LHCN-M2 (cell line): ENCODE measurements at places on chromosomes 11 and 22. TPM values are rescaled to one million over a fixed set of nuclear protein-coding genes. Genes with fewer than 3 reads are reported as not detected.

The ST13 gene
- total RNA-seq = 187 and 203 TPM in 2 replicates

The VSIG10L2 gene
- total RNA-seq = not detected in 2 replicates

DNA sequence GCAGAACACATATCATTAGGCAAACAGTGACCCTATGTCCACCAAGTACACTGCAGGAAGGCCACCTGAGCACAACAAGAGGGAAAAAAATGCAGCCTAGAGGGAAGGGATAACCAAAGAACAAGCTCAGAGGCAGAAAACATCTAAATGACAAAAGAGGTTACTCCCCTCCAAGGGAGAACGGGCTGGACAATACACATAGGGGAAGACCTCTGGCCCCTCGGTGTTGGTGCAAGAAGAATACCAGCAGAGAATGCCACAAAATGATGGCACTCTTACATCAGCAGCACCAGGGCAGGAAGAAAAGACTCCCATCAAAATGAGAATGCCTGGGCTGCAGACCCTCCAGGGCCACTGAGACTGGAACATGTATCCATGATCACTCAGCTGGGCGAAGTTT is 66.6 kb upstream of the OPCML start:
- DNase-seq = no peak

DNA sequence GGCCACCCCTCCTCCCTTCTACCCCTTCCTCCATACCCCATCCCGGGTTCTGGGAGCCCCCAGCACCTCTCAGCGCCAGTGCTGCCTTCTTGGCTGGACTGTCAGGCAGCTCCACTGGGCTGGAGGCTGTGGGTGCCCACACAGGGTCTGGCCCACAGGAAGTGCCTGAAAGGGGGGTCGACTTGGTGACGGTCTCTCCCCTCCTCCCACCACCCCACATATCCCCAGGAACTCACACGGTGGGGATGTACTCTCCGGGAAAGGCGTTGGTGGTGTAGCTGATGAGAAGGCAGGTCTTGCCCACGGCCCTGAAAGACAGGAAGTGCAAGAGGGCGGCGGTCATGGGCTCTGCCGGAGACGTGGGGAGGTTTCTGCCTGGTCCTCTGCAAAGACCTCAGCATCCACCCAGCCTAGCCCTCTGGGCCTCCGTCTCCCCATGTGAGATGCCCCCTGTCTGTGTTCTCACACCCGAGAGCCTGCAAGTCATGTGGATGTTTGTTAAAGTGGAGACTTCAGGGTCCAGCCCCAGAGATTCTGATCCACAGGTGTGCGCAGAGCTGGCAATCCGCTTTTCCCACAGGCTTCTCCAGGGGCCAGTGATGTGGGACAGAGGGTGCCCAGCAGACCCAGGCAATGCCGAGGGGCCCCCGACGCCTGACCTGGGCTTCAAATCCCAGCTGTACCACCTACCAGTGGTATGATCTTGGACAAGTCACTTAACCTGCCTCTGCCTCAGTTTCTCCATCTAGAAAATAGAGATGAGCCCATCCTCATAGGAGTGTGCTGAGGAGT is 2.5 kb downstream of the RAC2 start:
- no peak for DNase-seq

- DNase-seq = no peak
Observed at GRCh38 chr11:11948242-11948947, 60.0 kb downstream of the DKK3 start.

DNA sequence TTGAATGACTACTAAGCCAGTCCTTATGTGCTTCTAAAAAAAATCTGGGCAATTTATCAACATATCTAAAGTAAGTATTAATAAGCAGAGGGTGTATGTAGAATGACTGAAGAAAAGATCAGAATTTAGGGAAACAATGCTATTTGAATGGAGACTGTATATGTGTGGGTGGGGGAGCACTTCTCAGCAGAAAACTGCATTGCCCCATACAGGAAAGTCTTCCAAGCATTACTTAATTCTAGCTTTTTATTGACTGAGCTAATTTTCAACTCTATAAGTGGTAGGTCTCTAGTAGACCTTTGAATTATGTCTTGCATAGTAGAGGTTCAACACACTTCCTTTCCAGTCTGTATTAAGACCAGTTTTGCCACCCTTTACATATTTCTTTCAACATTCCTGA is 41.7 kb downstream of the CASP12 start:
- no peak for DNase-seq
